ENCODE measurements at places on chromosomes 5 and 9. TPM values are rescaled to one million over a fixed set of nuclear protein-coding genes. Genes with fewer than 3 reads are reported as not detected.

Gene ARL14EPL
- total RNA-seq = not detected

Gene MLANA
- not detected for total RNA-seq

Gene PIP5KL1
- total RNA-seq = 4.2 TPM

Gene SPINK6
- total RNA-seq = 1.9 TPM

Gene CBY3
- 0.66 TPM for total RNA-seq

Measured in sigmoid colon (tissue), 7 donors.